KBM-7 (cell line): ENCODE measurements at places on chromosomes 16 and 17.

DNA sequence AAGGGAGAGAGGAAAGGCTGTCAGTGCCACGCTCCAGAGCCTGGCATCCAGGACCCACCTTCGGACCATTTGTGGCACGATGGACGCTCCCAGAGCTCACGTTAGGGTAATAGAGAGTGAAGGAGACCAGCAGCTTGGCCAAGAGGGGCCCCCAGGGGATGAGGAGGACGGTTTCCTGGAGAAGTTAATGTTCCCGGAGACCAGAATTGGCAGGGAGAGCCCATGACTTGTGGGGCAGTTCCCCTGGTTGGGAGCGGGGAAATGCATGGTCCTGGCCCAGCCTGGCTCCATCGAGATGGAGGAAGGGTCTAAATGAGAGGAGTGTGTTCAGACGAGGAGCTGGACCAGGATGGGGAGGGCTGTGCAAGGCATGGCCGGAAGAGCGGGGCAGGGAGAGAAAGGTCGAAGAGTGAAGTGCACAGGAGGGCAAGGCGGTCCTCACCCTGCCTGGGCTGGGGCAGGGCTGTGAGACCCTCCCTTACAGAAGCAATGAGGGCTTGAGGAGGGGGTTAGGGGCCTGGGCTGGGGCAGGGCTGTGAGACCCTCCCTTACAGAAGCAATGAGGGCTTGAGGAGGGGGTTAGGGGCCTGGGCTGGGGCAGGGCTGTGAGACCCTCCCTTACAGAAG lies 2.9 kb upstream of the HIC1 start:
- DNase-seq = no peak

GRCh38 chr16:23663918-23664317 lies 14.8 kb upstream of the PLK1 start:
- DNase-seq = no peak

GRCh38 chr17:75265614-75266315 lies 4.1 kb downstream of the MRPS7 start:
- no peak for DNase-seq

DNA sequence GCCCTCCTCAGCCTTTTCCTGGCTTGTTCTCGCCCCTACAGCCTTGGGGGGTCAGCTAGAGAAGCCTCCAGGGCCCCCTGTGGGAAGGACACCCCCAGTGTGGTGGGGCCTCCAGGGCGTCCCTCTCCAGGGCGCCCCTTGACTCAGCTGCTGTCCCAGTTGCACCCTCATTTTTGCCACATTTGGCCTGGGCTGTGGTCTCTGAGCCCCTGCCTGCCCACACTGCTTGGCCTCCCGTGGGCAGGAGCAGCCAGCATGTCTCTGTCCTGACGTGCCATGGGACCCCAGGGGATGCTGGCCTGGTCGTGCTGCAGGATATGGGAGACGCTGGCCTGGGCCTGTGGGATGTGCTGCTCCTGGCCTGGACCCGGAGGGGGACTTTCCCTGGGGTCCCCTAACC lies 5.0 kb downstream of the CHTF18 start:
- DNase-seq = no peak

- DNase-seq = no peak
Measured at GRCh38 chr16:51985126-51985525, 561.8 kb downstream of the TOX3 start.

DNA sequence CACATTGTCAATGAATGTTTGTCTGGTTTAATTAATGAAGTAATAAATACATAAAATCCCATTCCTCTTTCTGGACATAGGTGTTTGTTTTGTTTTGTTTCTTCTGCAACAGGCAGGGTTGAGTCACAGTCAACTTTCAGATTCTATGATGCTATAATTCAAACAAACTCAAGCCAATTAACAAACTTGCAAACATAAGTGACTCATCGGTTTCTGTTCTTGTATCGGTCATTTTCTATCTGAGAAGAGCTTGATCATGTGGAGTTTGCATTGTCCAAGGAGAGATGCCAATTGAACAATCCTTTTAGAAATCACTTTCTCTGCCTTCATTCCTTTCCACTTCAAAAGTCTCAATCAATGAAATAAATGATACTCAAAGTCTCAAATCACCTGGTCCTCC lies 294.2 kb upstream of the C16orf82 start:
- no peak for DNase-seq

- no peak for DNase-seq
Measured at GRCh38 chr17:49439305-49439672, 24.6 kb upstream of the PHB1 start.

GRCh38 chr16:47317465-47318240 lies 143.2 kb downstream of the ITFG1 start:
- no peak for DNase-seq

- DNase-seq = no peak
Measured at GRCh38 chr16:14069818-14070217, 1.3 kb upstream of the MRTFB start.

- DNase-seq = peak; percentile 78
Measured at GRCh38 chr17:30021708-30022317, 80.4 kb downstream of the EFCAB5 start.

- no peak for DNase-seq
Measured at GRCh38 chr16:30896261-30896888, at the start of gene CTF1. Gene CTF1, plus strand, starts transcription at chr16:30896614. Its CDS starts 30 bp downstream, at chr16:30896644.

DNA sequence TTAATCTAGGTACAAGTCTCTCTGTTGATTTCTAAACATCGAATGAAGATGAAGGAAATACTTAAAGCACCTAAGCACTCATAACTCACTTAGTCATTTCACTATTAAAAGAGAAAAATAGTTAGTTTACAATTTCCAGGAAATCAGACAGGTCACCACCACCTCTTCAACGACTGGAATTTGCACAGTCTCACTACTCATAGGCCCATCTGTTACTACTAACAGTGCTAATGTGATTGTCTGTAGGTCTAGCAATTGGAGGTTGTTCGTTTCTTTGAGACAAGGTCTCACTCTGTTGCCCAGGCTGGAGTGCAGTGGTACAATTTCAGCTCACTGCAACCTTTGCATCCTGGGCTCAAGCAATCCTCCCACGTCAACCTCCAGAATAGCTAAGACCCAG lies 444.6 kb downstream of the MAF start:
- DNase-seq = no peak

GRCh38 chr16:85262558-85263238 lies 150.4 kb upstream of the CIBAR2 start:
- peak; percentile 36 for DNase-seq

DNA sequence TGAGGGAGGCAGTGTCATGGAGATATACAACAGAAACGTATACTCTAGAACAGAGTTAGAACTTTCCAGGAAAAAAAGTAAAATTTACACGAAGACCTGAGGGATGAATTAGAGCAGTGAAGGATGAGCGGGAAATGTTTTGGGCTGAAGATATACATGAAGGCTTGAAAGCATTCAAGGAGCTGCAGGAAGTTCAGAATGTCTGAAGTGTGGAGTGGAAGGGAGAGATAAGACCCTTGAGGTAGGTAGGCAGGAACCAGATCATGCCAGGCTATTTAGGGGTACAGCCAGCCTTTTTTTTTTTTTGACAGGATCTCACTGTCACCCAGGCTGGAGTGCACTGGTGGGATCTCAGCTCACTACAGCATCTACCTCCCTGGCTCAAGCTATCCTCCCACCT lies 3.2 kb upstream of the NLK start:
- peak; percentile 61 for DNase-seq

- DNase-seq = no peak
Measured at GRCh38 chr17:76644995-76645394, 1.4 kb upstream of the ST6GALNAC1 start.

DNA sequence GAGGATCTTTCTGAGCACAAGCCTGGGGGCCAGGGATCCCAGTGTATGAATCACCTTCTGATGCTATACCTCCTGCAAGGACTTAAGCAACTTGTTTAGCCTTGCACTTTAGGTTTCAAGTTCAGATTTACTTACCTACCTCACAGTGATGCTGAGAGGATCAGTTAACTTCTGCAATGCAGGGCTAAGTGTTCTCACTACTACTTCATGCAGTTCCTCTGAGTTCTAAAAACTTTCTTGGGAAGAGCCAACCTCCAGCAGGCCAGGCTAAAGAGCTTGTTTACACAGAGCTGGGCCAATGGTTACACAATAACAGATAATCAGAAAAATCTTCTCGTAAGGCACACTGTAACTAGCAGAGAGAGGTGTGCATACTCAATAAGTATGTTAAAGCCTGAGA lies 13.0 kb downstream of the VEZF1 start:
- DNase-seq = no peak

GRCh38 chr16:79723583-79724168 lies 123.1 kb upstream of the MAF start:
- no peak for DNase-seq

GRCh38 chr16:71537643-71538042 lies 11.4 kb downstream of the CHST4 start:
- peak; percentile 50 for DNase-seq

DNA sequence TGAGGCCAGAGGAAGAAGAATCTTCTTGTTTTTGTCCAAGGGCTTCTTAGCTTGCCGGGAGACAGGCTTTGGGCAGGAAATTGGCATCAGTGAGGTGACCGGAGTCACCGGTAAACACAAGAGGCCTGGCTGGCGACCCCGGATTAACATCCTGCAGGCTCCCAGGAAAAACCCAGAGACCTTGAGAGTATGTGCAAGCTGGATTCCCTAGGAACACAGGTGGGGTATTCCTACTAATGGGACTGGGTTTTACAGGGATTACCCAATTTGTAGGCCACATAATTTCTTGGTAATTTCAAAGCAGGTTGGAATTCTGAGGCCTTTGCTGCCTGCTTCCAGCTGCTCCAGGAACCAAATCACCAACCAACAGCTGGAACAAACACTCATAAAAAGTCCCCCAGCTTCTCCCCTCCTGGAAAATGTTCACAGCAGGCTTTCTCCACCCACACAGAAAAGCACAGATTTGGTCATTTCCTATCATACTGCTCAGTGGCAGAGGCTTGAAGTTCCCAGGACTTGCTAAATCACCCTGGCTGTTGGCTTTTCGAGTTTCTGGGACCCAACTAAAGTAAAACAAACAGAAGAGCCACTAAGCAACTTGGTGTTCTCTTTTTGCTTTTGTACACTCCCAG lies 258.8 kb downstream of the IRF8 start:
- no peak for DNase-seq

DNA sequence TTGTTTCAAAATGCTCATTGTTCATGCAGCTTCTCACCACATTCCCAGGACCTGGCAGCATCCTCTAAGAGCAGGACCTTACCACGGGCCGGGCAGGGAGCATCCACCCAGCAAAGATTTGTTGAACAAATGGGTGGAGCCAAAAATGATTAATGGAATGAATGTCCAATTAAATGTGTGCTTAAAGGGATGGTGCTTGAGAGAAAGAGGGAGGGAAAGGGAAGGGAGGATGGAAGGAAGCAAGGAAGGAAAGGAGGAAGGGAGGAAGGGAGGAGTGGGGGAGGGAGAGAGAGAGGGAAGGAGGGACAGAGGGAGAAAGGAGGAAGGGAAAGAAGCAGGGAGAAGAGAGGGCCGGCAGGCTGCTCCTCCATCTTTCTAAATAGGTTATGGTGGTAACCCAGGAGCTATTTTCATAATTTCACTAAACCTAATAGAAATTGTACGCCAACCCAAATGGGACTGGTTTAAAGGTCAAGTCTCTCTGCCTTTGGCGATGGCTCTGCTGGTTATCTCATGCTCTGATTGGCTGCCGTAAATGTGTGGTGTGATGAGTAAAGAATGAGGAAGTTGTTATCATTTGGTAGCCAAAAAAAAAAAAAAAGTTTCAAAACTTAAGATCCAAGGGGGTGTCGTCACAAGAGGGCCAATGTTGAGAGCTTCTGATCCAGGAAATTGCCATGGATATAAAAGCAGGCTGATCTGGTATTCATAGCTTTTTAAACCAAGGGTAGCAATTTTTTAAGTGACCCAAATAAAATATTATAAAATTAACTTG lies 126.7 kb upstream of the FOXF1 start:
- peak; percentile 11 for DNase-seq

DNA sequence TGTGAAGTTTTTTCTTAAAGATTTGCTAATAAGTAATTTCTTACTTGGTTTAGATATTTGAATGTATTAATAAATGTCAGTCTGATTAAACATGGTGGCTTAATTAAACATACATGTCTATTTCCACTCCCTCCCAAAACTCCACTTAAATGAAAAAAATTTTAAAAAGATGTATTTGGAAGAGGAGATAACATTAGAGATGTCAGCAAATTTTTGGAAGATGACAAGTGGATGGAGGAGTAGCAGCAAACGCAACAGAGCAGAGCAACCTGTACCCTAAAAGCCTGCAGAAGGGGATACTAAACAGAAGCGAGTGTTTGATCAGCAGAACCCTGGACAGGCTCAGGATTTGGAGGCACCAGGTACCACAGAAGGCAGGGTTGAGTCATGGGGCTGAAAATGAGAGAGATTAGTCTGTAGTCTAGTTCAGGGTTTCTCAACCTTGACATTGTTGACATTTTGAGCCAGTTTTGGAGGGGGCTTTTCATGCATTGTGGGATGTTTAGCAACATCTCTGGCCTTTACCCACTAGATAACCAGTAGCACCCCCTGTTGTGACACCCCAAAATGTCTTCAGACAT lies 17.8 kb downstream of the LUC7L3 start:
- no peak for DNase-seq

GRCh38 chr16:88035292-88035691 lies 84.1 kb downstream of the BANP start:
- DNase-seq = no peak
